ENCODE measurements at places on chromosomes 6 and 20.

- no peak for DNase-seq
Measured at GRCh38 chr20:22352019-22352418, 232.4 kb downstream of the FOXA2 start.

GRCh38 chr20:24632581-24632980, 163.2 kb downstream of the SYNDIG1 start:
- no peak for DNase-seq

DNA sequence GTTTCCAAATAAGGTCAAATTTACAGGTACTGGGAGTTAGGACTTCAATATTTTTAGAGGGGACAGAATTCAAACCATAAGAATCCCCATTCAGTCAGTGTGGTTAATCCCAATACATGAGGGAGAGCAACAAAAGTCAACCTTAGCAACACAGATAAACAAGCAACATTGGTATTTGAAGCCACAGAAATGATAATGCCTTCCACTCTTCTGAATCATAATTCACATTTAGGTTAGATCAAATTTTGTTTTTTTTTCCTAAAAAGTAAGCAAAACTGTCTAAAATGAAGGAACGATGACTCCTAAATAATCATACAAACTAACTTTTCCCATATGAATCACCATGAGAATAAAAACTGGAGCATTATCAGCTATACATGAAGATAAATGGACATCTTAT, 246.0 kb upstream of the TENT5A start:
- DNase-seq, result no peak

DNA sequence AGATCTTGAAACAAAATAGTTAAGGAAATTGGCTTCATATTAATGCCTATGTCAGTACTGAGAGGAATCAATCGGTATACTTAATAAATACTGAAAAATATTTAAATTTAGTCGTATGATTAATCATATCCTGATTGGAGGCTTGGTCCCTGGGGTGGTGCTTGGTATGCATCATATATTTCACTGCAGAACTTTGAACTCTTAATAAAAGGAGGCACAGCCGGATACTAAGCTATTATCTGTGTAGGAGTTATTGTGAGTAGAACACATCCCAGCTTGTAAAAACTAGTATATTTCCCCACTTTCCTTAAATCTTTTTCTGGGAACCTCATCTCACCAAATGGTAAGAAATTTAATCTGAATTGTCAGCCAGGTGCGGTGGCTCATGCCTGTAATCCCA, 42.4 kb upstream of the SCAF8 start:
- DNase-seq, result no peak

GRCh38 chr6:137095651-137096238, 51.0 kb upstream of the IL20RA start:
- DNase-seq, result no peak

DNA sequence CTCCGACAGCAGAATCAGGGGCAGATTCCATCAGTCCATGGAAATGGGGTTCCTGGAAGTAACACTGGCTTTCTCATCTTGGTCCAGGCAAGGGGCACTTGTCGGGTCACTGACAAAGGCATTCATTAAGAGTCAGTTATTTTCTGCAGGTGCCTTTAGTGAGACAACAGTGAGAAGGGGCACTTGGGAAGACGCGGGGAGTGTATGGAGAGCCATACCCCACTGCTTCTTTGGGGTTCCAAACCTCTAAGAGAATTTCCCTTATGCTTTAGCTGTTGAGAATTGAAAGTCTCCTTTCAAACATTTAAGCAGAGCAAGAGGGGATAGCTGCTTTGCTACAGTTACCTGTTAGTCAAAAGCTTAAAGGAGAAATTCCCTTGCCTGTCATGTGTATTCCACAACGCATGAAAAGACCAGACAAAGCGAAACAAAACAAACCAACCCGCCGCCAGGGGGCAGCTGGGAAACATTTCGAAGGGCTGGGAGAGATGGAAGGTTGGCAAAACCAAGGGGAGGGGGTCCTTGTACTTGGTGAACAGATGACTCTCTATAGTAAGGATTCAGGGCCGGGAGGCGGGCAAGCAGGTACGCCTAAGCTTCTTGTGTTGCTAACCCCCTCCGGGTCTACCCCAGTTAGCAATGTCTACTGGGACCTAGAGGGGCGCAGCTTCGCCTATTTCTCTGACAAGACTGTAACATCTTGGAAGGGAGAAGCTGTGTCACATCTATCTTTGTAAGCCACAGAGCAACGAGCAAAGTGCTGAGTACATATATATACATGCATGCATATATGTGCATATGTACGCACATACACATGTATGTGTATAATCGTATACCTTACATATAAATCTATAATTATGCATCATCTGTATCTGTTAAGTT, 474.9 kb upstream of the AGPAT4 start:
- DNase-seq, result no peak

GRCh38 chr6:36759148-36759759, 61.6 kb downstream of the RAB44 start:
- DNase-seq, result no peak

GRCh38 chr20:37347347-37347823, 1.4 kb downstream of the SRC start:
- no peak for DNase-seq

GRCh38 chr6:23524548-23524947, 601.5 kb upstream of the NRSN1 start:
- DNase-seq, result no peak

DNA sequence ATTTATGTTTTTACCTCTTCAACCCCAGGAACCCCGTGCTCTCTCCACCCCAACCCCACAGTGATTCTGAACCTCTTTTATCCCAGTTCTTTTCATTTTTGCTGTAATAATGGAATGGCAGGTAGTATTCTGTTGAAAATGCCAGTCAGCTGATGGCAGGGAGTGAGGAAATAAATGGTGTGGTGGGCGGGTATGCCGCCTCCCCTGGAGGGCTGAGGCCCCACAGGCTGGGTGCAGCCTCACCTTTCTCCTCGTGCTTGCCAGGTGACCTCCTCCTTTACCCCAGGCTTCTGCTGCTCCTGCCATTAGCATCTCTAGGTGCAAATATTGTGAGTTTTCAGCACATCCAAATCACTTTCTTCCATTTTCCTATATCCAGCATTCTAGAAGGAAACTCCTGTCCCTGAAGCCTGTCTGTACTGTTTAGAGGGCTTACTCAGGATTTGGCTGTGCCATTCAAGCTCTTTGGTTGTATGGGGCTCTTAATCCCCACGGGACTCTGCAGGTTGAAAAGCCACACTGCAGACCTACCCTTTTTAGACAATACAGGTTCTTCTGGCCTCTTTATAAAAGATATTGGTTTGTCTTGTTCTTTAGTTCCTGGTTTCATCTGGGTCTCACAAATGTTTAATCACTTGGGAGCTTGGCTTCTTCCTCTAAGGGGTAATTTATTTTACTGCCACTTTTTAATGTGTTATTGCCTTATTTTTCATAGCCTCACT, 201.8 kb downstream of the JARID2 start:
- no peak for DNase-seq

GRCh38 chr20:37144856-37145404, 34.2 kb upstream of the RPN2 start:
- DNase-seq, result no peak

GRCh38 chr6:134060491-134061106, 8.2 kb upstream of the SLC2A12 start:
- DNase-seq, result peak; percentile 51

GRCh38 chr20:57371363-57371762, 19.8 kb upstream of the RBM38 start:
- DNase-seq, result no peak
